ENCODE measurements at places on chromosomes 11 and 22.

GRCh38 chr11:235609-235996 is 539 bp downstream of the SIRT3 start:
- DNase-seq = no peak

- no peak for DNase-seq
These were observed 3.6 kb upstream of the SORL1 start for GRCh38 chr11:121448431-121448941.

- no peak for DNase-seq
These were observed 31.0 kb downstream of the TMPRSS5 start for GRCh38 chr11:113675003-113675561.

GRCh38 chr11:15801616-15802015 is 554.7 kb downstream of the SOX6 start:
- no peak for DNase-seq

- no peak for DNase-seq
These were observed 9.6 kb downstream of the RCN1 start for GRCh38 chr11:32100495-32100894.

DNA sequence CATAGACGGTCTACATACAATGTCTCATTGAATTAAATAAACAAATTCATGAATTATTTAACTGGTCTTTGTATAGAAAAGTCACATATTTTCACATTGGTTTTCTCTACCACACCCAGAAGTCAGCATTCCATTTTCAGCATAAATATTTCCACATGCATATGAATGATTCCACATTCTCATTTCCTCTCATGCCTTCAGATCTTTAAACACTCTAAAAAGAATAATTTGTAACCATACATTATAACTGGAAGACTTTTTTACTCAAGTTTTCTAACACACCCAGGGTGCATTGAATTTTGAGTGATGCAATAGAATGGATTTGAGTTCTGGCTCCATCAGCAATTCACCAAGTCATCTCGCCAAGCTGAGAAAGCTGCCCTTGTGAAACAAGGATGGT is 501.8 kb upstream of the TENM4 start:
- DNase-seq = no peak
